ENCODE measurements at places on chromosomes 7 and 10. TPM values are rescaled to one million over a fixed set of nuclear protein-coding genes. Genes with fewer than 3 reads are reported as not detected.

ANXA7 gene
- 98.7 TPM for total RNA-seq

C10orf53 gene
- not detected for total RNA-seq

DNA sequence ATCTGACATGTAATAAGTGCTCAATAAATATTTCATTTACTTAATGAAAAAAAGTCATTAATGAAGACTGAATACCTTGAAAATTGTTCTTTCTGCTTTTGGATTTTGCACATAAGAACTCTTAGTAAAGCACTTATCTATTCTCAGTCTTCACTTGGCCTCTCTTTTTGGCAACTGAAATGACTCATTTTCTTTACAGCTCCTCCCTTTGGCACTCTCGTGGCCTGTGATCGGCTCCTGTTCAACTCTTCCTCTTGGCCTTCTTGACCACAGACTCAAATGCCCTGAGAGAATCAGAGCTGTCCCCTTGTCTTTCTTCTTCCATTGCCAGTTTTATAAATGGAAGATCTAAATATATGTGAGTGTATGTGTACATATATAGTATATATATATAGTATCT lies 54.2 kb downstream of the FOXP2 start:
- peaks cover 1% of the 10 kb centered on the region for H3K27me3 ChIP-seq
- no peaks in the 10 kb centered on the region for H3K4me1 ChIP-seq
- DNase-seq, result no peak
- H3K4me3 ChIP-seq, result no peak overlapping the region
- H3K36me3 ChIP-seq, result no peaks in the 10 kb centered on the region

GRCh38 chr10:35307297-35307696 lies 29.0 kb upstream of the CCNY start:
- no peaks in the 10 kb centered on the region for H3K36me3 ChIP-seq
- no peak overlapping the region for H3K4me3 ChIP-seq
- H3K27ac ChIP-seq, result no peak overlapping the region
- peaks cover 16% of the 10 kb centered on the region for H3K27me3 ChIP-seq
- no peak for DNase-seq

Data from activated CD4-positive, alpha-beta memory T cell treated with anti-CD3 and anti-CD28 coated beads, Interleukin-2, amount 10 ng/mL, durations not matched to agents 7 days and 5 days (primary cell).